CD4-positive, alpha-beta T cell treated with Interleukin-4 for 4 hours (primary cell): ENCODE measurements at places on chromosomes 7 and 10.

DNA sequence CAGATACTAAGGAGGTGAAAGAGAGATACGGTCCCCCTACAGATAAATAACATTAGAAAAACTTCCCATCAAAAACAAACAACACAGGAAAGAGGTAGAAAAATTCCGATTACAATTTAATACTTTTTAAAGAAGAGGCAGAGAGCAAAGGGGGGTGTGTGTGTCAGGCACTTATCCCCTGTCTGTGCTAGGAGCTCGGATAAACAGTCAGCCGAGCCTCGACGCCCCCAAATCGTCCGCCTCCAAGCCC is 3.6 kb downstream of the PAX2 start:
- DNase-seq, result no peak

DNA sequence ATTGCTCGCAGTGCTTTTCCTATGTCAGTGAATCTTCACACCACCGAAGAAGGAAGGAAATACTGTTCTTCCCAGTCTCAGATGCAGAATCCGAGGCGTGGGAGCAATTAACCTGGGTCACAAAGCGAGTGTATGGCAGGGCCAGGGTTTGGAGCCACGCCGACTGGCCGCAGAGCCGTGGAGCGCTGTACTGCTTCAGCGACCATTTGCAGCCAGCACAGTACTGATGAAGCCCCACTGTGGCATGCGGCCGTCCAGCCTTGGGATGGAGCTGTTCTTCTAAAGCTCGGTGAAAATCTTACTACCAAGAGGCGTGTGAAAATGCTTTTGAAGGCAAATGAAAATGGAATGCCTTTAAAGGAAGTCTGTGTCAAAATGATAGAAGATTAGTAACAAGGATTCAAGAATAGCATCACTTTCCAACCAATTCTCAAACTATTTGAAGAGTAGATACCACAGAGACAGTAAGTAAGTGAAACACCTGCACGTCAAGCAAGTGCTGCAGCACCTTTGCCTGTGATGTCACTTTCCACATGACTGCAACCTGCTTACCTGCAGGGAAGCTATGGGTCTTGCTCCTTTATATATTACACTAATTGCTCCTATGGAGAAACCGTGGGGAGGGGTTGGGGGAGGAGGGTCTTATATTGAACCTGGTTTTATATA is 4.9 kb downstream of the PPP2R2D start:
- DNase-seq, result no peak

DNA sequence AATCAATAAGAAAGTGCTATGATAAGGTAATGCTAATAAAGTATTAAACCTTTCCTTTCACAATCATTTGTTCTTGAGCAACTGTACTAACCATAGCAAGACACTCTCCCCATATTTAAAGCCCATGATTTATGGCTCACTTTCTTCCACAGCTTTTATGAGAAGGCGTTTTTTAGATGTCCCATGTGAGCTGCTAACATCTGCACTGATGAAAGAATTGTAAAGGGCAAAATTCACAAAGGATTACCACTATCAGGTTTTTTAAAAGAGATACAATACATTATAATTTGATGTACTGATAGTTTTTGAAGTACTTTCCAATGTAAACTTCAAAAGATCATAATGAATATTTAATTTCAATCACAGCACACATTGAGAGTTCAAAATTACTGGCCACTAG is 75.7 kb downstream of the RNLS start:
- DNase-seq, result no peak

- peak; percentile 83 for DNase-seq
Observed at GRCh38 chr10:84329986-84330651, 1.7 kb downstream of the CCSER2 start.

DNA sequence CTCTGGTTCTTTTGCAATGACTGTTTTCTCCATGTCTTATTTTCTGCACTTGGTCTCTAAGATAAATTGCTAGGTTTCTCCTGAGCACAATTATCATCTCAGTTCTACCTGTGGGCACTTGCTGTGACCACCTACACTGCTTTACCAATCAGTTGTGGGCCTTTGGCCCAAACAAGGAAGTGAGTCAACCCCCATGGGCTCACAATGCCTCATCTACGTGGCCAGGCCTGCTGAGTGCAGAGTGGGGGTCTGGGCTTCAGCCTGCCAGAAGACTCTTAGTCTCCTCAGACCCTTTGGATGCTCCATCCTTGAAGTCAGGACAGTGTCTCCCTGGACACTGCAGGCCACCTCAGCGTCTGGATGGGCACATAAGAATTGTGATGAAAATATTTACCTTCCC is 20.3 kb downstream of the SCART1 start:
- no peak for DNase-seq

GRCh38 chr10:72424561-72424960 is 69.8 kb upstream of the DNAJB12 start:
- no peak for DNase-seq

DNA sequence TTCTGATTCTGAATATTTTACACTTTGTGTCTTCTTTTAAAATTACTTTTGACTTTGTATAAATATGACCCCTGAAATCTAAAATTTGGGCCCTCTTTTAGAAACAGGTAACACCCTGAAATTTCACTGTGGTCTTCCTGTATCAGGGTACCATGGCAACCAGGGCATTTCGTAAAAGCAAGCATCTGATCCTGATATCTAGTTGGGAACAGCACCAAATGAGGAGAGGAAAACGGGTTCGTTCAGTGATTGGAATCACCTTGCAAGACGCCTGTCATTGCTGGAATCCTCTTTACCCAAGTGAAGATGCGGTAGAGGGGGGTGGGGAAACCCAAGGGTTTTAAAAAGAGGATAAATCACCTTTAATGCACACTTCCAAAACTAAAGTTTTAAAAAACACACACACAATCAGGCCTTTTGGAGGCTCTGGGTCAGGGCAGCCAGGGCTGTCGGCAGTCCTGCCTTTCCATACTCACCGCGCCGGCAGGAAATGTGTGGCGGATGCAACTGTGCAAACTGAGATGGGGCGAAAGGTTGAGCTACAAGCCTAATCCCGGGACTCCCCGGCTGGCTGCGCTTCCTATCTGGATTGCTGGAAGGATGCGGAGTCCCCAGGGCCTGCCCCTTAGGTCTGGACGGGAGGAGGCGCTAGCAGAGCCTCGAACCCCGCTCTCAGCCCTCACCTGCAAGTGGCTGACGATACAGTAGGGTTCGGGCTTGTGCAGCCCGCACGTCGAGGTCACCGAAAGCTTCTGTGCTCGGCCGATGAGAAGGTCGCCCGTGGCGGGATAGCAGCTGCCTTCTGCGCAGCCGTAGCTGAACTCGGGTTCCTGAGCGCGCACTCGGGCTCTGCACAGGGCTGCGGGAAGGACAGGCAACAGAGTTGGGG is 1.8 kb downstream of the LAMB1 start:
- DNase-seq, result no peak

DNA sequence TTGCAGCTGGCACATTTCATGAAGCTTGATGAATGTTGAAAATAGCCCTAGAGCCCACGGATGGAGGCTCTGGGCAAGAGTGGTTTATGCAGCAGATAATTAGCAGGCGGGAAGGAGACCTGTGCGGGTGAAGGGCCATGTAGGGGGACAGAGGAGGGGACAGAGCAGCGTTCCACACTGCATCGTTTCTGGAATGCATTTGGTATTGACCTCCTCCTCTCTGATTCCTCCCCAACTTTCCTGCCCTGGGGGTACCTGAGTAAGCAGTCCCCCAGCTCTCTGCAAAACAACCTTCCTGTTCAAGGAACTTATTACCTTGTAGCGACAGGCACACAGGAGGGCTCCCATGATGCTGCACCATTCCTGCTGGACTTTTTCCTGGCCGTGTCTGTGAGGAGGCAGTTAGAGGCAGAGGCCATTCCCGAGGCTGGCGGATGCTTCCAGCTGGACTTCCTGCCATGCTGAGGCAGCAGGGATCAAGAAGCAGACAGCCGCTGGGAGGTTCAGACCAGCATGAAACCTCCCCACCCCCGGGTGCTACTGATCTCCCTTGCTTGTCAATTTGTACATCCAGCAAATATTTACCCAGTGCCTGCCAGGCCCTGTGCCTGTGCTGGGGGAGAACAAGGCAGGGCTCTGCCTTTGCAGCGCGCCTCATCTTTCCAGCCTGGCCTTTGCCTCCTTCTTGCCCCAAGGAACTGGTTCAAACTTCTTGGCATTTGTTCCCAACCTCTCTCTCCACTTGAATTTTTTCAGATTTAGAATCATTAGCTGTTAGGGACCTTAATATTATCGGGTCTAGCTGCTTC is 28.7 kb downstream of the SLC29A3 start:
- DNase-seq, result no peak

DNA sequence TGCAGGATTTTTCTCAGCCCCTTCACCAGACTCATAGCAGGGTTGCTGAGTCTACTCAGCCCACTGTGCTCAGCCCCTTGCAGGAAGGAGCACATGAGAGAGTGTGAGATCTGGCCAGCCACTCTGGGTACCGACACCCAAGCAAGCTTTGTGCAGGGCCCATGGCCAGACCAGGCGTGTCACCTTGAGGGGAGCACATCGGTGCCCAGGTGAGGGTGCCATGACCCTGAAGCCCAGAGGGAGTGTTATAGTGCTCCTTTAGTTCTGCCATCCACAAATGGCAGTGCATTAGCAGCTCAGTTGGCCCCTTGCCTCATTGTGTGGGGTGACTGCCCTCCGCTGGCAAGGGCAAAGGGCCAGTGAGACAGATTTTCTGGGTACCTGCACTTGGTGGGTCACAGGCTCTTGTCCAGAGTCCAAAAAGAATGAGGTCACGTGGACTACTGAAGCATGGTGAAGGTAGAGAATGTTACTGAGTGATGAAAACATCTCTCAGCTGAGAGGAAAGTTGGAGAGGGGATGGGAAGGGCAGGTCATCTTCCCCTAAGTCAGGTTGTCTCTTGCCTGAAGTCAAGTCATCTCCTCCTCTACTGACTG is 181.8 kb downstream of the MACC1 start:
- no peak for DNase-seq
